T follicular helper cell (primary cell): ENCODE measurements at places on chromosomes 12 and 14.

DNA sequence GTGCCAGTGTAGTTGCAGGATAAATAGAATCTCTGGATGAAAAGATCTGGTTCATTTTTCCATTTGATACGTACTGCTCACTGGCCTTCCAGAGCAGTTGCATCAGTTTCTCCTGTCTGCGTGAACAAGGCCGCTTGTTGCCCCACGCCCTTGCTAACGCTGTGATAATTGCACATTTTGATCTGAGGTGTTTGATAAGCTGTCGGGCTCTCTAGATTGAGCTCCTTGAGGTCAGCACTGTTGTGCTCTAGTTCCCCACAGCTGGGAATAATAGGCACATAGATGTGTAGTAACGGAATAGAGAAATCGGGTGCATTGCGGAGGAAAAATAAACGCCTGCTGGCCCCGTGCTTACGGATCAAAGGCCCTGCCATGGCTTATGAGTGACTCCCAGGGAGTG, 42.8 kb upstream of the TRAF3 start:
- DNase-seq, result no peak

DNA sequence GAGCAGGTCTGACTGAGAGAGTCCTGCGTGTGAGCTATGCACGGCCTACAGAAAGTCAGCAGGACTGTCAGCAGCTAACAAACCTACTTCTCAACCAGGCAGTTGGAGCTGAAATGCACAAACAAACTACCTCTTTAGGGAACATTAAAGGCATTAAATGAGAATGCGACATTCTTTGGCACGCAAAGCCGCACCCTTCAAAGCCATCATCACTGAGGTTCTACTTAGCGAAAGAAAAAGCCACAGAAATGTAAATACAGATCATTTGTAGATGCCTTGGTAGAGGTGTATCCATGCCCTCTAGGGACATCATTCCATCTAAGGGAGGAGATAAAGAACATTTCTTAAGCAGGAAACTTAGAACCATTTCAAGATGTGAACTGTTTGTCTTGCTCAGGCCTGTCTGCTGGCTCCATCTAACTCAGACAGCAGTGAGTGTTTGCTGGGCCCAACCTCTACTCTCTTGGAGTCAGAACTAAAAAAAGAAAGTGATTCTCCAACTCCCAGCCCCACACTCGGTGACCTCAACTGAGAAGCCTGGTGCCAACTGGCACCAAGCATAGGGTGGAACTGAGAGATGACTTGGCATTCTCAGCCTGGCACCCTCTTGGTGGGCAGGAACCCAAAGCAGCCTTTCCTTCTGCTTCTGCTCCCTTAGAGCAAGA, 63.5 kb upstream of the MBIP start:
- no peak for DNase-seq

GRCh38 chr14:78383060-78383459, 212.9 kb downstream of the NRXN3 start:
- no peak for DNase-seq

GRCh38 chr12:2485681-2486080, 309.1 kb upstream of the FKBP4 start:
- no peak for DNase-seq

DNA sequence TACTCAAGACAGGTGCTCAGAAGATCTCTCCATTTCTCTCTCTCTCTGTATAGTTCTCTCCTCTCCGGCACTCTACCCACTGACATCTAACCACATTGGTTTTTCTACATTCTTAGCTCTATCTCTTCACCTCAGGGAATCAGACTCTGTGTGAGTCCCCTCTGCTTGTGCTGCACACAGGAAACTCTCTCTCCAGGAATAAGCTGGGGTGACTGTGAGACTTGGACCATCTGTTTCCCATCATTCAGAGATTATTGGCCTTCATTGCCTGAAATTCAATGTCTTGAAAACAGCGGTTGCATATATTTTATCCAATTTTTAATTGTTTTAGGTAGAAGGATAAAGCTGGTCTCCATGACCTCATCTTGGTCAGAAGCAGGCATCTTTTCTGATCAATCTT, 105.0 kb downstream of the SLC35F4 start:
- no peak for DNase-seq

GRCh38 chr12:52865090-52865944, 16.5 kb upstream of the KRT78 start:
- no peak for DNase-seq

GRCh38 chr12:60240891-60241290, 645.1 kb downstream of the SLC16A7 start:
- DNase-seq, result no peak

DNA sequence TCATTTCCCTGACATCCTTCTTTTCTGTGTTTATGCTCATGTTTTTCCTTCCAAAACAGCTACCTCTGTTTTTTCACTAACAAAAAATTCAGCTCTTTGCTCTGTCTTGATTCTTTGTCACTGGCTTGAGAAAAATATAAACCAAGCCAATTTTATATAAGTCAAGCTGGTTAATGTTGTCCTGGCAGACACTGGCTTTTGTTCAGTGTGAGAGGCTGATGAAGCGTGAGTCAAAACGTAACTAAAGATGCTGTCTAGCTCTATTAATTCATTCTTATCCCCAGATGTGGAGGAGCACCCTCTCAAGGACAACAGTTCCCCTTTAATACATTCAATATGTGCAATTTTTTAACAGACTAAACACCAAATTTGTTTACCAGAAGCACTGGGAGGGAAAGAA, 15.8 kb downstream of the TSPAN8 start:
- DNase-seq, result no peak

- DNase-seq, result no peak
Observed at GRCh38 chr12:108853981-108854446, 3.4 kb downstream of the SSH1 start.

GRCh38 chr12:2804393-2805142, 7.9 kb upstream of the ITFG2 start:
- DNase-seq, result no peak

GRCh38 chr12:39329018-39329417, 113.9 kb downstream of the KIF21A start:
- DNase-seq, result no peak
